ENCODE measurements at places on chromosomes 7 and 10.

DNA sequence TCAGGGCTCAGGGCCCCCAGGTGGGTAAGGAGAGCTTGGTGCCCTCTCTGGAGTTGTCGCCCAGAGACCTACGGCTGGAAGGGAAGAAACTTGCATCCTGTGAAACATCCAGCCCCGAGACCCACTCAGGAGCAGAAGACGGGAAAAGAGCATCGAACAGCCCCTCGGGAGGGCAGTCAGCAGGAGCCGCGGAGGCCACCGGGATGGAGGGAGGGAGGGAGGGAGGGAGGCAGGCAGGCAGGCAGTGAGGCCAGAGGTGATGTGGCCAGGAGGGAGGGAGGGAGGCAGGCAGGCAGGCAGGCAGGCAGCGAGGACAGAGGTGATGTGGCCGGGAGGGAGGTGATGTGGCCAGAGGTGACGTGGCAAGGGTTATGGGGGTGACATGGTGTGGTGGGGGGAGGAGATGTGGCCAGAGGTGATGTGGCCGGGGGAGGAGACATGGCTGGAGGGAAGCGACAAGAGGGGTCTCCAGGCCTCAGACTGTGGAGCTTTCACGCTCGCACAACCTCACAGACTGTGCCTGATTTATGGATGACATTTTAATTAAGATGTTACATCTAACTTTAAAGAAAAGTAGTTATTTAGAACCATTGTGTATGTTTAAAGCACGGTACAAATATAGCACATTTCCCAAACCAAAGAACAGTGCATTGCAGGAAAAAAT is 141.1 kb downstream of the DIP2C start:
- DNase-seq = peak; percentile 63

GRCh38 chr10:27719052-27719451 is 26.6 kb downstream of the MKX start:
- DNase-seq = no peak

GRCh38 chr7:139355320-139355719 is 4.4 kb upstream of the LUC7L2 start:
- DNase-seq = no peak

DNA sequence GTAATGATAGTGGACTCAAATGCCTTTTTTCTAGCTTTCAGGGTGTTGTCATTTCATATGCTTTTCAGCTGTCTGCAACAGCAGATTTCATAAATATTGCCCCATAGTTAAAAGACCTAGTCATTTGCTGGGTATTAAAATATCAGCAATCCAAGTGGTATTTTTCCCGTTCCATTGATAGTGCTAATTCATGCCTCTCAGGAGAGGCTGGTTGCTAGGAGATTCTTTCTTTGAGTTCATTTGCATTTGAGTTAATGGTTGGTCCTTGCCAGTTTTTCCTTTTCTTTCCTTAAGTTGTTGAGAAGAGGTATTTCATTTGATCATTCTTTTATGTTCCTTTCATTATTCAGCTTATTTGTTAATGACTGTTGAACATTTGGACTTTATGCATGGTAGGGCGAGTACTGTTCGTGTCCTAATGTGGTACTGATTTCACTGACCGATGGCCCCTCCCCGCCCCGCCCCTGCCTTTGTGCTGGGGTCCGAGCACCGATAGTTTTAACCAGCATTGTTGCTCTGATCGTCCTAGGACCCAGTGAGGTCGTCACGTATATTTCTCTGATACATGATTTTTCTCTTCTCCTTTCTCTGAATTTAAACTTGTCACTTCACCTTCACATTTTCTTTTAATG is 128.6 kb downstream of the CCNY start:
- no peak for DNase-seq

GRCh38 chr7:101624246-101625001 is 4.7 kb downstream of the MYL10 start:
- no peak for DNase-seq

- peak; percentile 93 for DNase-seq
Observed at GRCh38 chr7:101138213-101138870, 11.4 kb downstream of the SERPINE1 start.

- DNase-seq = no peak
Observed at GRCh38 chr10:112215342-112215774, 31.8 kb upstream of the GPAM start.

GRCh38 chr10:129642427-129642826 is 175.4 kb downstream of the MGMT start:
- no peak for DNase-seq

GRCh38 chr10:121864168-121864567 is 63.7 kb downstream of the ATE1 start:
- no peak for DNase-seq

DNA sequence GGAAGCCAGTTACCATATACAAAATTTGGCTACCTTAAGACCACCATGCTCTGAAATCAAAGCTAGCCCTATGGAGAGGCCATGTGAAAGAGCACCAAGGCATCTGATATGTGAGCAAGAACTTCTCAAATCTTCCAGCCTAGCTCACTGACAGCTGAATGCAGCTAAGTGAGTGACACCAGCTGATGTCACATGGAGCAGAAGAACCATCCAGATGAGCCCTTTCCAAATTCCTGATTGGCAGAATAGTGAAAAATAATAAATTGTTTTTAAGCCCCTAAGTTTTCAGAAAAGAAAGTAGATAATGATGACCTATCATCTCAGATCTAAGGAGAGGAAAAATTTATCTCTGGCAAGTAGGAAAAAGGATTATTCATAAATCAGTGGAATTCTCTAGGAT is 85.6 kb downstream of the CRTAC1 start:
- DNase-seq = no peak

DNA sequence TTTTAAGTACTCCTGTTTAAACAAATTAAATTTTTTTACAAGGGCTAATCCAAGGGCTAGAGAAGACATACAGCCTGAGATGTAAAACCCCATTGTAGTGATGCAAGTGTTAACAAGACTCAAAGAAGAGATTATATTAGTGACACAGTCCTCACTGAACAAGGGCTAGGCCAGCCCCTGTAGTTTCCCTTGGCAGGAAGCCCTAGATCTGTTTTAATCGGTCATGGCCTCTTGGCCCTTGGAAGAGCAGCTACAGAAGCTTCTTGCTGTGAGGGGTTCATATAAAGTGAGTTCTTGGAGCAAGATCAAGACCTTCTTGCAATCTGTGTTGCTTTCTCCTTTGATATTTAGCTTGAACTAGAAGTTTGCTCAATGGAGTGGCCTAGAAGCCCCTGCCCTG is 1339.4 kb downstream of the XPNPEP1 start:
- DNase-seq = no peak

DNA sequence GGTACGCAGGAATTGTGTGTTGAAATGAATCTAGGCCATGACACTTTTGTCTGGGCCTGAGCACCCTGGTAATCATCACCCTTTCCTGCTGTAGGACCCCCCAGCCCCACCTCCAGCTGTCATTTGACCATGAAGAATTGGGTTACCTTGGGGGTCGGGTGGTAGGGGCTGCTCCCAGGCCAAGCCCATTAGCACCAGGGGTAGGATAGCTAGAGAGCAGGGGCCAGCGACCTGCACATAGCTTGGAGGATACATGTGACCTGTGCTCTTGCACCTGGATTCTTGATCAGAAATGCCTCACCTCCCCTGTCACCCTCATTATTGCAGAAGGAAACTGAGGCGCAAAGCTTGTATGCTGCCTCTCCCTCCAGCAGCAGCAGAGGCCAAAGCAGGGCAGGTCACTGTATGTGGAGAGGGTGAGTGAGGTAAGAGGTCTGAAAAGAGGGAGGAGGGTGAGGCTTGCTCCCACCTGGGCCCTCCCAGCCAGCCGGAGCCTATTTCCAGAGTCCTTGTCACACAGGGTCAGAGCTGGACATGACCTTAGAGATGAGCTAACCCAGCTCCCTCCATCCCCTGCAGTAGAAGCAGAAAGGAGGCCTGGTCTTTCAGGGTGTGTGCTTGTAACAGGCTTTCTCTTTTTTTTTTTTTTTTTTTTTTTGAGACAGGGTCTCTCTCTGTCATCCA is 35.3 kb upstream of the ANKRD2 start:
- no peak for DNase-seq

- DNase-seq = no peak
Observed at GRCh38 chr10:124827474-124827873, 25.9 kb downstream of the ABRAXAS2 start.

- DNase-seq = no peak
Observed at GRCh38 chr7:2716906-2717292, 28.9 kb downstream of the AMZ1 start.

- DNase-seq = no peak
Observed at GRCh38 chr7:17772581-17773288, 167.6 kb downstream of the SNX13 start.

- DNase-seq = no peak
Observed at GRCh38 chr10:102404361-102405107, 9.0 kb downstream of the NFKB2 start.

DNA sequence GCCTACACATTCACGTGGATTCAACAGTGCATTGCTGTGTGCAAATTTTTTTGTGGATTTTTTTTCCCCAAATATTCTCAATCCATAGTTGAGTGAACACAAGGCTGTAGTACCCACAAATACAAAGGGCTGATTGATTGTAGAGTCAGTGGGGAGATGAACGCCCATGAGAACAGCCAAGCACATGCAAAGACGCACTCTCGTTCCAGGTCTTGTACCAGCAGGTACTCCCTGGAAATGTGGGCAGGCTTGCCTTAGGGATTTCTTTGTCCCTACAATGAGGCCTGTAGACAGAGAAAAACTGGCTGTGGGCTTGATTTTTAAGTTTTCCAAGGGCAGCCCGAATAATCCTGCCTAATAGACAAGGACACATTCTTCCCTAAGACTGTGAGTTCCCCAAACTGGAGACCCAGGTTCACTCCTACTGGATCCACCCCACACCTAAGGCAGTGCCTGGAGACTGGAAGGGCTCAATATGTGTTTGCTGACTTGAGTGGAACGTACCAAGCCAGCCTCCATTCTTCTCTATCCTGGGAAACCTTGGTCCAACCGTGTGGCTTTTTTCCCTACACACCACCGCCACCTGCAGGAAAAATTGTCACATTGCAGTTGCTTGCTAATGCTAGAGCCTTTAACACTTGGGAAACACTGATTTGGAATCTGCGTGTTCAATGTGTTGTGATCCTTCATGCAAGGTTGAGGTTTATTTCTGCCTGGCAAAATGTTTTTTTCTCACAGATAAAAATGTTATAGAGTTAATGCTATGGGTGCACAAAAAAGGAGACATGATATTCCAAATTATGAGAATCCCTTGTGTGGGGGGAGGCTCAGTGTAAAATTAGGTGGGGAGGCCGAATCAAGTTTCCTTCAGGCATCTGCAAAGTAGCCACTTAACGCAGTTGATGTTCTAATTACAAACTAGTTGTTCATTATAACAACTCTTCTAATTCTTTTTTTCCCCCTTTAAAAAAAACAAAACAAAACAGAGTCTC is 49.3 kb downstream of the PPP1R17 start:
- peak; percentile 68 for DNase-seq

GRCh38 chr10:95560278-95561176 is 644 bp downstream of the SORBS1 start:
- peak; percentile 76 for DNase-seq

DNA sequence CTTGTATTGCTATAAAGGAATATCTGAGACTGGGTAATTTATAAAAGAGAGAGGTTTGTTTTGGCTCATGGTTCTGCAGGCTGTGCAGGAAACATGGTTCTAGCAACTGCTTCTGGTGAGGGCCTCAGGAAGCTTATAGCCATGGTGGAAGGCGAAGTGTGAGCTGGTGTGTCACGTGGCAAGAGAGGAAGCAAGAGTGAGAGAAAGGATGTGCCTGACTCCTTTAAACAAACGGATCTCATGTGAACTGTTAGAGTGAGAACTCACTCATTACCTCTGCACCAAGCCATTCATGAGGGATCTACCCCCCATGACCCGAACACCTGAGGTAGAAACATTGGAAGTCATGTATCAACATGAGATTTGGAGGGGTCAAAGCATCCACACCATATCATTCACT is 7.7 kb upstream of the ITPRIP start:
- no peak for DNase-seq

DNA sequence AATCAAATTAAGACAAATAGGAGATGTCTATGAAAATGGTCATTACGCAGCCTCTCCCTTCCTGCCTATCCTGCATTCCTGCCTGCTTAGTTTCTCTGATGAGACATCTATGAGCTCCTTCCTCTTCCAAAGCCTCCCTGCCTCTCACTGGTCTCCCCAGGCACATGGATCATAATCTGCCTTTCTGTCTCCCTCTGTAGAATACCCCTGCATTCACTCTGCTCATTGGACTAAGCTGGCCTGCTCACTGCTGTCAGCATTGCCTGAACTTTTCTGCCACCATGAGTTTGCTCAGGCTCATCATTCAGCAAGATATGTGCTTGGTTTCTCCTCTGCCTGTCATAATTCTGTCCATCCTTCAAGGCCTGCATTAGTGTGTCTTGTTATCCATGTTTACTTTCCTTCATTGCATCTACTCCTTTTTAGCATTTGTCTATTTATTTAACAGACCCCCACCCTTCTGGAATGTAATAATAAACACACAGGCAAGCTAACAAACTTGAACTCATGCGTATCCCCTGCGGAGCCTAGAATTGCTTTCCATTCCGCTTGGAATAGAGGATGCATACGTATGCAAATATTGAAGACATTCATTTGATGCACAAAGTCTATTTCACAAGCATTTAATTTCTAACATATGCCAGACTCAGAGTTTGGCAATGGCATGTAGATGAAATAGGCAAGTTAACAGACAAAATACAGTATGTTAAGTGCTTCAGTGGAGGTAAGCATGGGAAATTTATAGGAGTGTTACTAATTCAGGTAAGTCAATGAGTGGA is 88.3 kb downstream of the PTPRZ1 start:
- no peak for DNase-seq

DNA sequence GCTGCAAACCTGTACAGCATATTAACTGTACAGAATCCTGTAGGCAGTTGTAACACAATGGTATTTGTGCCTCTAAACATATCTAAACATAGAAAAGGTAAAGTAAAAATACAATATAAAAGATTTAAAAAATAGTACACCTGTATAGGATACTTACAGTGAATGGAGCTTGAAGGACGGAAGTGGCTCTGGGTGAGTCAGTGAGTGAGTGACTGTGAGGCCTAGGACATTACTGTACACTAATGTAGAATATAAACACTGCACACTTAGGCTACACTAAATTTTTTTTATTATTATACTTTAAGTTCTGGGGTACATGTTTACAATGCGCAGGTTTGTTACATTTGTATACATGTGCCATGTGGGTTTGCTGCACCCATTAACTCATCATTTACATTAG is 97.3 kb upstream of the STK17A start:
- DNase-seq = no peak
